ENCODE measurements at places on chromosomes 5 and 9.

DNA sequence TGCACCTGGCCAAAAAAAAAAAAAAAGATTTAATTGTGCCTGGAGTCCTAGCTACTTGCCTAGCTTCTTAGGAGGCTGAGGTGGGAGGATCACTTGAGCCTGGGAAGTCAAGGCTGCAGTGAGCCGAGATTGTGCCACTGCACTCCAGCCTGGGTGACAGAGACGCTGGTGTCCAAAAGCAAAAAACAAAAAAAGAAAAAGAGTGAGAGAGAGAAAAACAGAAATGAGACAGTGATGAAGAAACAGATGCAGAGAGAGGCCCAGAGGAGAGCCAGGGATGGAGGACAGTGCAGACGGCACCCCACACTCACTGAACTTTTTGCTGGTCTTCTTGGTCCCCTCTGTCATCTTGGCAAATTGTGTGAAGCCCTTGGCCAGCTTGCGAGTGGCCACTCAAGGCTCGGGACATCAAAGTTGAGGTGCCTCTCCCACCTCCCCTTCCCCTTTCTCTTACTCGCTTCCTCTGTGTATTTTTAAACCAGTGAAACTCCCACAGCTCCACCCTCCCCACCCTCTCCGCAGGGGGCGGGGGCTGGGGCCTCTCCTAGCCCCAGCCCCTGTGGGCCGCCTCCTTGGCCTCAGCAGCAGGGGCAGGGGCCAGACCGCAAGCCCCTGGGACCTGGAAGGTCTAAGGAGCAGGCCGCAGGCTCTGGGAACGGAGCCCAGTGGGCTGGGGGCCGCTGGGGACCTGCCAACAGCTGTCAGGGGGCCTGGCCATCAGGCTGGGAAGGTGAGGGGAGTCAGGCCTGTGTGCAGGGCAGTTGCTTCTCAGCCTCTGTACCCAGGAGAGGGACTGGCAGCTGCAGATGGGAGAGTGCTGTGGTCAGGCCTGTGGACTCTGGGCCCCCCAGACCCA is at the start of gene SH2D3C:
TSS of gene SH2D3C (minus strand) at position 387 of the 856 bp plus-strand sequence. CDS start at position 348, 39 bp downstream.
- no peak for DNase-seq

- no peak for DNase-seq
Observed at GRCh38 chr9:107571148-107571547, 81.6 kb upstream of the KLF4 start.

DNA sequence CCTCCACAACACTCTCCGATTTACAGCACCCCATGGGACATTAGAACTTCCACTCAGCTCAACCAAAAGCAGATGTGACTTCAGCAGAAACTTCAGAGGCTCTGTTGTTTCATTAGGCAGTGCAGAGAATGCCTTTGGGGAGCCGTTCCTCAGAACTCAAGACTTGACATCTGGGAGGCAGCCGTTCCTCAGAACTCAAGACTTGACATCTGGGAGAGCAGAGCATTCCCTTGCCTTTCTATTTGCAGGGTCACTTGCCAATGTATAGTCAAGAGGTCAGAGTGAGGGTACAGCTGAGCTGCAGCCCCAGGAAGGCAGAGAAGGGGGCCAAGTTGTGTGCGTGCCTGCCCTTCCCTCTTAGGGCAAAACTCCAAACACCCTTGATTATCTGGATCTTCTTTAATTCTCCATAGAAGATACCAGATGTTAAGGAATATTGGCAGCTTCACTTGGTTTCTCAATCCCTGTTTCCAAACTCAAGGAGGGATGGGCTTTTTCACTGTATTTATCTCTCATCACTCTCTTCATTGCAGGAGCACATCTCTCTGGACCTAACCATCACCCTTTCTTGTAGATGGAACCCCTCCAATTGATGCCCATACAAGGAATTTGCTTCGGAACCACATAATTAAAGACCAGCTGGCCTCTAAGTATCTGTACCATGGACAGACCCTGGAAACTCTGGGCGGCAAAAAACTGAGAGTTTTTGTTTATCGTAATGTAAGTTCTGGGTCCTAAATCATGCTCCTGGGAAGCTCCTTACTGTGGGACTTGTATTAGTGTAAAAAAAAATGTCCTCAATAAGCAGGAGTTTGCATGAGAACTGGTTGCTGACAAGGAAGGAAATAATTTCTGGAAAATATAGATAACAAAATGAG is 25.6 kb downstream of the TGFBI start:
- no peak for DNase-seq

GRCh38 chr5:96720408-96720807 is 58.2 kb downstream of the CAST start:
- no peak for DNase-seq

DNA sequence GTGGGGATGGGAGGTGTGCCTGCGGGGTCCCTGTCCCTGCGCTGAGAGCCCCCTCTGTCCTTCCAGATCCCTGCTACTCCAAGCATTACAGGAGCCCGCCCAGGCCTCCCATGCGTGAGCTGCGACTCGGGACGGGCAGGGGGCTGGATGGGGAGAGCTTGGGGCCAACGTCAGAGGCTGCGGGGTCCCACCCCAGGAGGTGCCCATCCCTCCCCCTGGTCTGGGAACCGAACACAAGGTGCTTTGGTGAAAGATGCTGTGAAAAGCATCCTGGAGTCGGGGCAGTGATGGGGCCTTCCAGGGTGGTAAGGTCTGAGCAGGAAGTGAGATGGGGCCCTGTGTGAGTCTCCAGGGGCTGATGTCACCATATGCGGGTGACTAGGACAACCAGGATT is 2.7 kb downstream of the LCN9 start:
- DNase-seq = no peak

Data from ovary (tissue), 10 donors.